Activated CD8-positive, alpha-beta T cell treated with anti-CD3 and anti-CD28 coated beads for 36 hours (primary cell): ENCODE measurements at places on chromosomes 2 and 18.

- no peak for DNase-seq
Observed at GRCh38 chr2:218485986-218486667, 67.2 kb downstream of the VIL1 start.

DNA sequence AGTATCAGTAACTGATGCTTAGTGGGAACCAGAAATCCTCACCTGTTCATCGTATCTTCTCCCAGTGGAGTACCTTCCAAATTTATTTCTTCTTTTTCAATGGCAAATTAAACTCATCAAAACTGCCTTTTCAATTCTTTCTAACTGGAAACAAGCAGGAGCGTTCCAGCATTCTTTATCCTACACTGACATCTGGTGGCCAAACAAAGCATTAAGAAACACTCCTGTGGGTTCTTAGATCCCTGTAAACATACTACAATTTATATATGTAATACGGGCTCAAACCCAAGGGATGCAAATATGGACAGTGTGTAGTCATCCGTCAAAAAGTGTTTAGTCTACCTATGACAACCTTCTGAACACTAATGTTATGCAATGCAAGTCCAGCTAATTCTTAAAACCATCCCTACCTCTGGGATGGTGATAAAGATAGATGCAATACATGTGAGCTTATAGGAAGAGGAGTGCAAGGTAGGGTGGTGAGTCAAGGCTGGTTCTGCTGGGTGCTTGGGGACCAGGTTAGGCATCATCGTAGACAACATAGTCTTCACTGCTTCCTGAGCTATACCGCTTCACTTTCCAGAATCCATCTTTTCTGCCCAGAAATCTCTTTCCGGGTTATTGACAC lies 375.0 kb downstream of the CTNNA2 start:
- DNase-seq, result peak; percentile 16

- no peak for DNase-seq
Observed at GRCh38 chr2:128505575-128506526, 187.2 kb upstream of the HS6ST1 start.

- DNase-seq, result no peak
Observed at GRCh38 chr18:58947136-58947732, 82.6 kb downstream of the ZNF532 start.

- no peak for DNase-seq
Observed at GRCh38 chr18:39701839-39702238, 2136.2 kb upstream of the CELF4 start.

DNA sequence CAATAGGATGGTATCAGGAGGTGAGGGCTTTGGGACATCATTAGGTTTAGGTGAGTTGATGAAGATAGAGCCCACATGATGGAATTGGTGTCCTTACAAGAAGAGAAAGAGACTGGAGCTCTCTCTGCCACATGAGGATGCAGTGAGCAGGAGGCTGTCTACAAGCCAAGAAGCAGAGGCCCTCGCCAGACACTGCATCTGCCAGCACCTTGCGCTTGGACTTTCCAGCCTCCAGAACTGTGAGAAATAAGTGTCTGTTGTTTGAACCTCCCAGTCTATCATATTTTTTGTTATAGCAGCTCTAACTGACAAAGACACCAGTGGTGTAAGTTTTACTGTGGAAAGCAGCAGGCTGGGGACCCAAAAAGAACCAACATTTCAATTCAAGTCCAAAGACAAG lies 571.1 kb upstream of the ID2 start:
- DNase-seq, result no peak

DNA sequence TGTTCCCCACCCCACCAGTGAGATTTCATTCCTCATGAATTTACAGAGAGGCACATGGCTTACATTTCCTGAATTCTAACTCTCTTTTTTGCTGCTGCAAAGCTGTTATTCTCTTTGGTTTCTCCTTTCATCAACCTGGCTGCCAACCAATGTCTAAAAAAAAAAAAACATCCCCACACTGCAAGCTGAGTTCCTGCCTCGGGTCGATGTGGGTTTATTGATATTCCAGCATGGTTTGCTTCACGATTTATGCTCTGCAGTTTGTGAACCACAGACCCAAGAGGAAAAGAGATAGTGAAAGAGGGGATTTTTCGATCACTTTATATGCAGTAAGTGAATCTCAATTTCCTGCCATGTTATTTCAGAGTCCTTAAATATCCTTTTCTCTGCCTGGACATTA lies 363.6 kb downstream of the LPIN1 start:
- DNase-seq, result no peak

GRCh38 chr2:27715318-27716210 lies 51.9 kb downstream of the SLC4A1AP start:
- DNase-seq, result peak; percentile 70

DNA sequence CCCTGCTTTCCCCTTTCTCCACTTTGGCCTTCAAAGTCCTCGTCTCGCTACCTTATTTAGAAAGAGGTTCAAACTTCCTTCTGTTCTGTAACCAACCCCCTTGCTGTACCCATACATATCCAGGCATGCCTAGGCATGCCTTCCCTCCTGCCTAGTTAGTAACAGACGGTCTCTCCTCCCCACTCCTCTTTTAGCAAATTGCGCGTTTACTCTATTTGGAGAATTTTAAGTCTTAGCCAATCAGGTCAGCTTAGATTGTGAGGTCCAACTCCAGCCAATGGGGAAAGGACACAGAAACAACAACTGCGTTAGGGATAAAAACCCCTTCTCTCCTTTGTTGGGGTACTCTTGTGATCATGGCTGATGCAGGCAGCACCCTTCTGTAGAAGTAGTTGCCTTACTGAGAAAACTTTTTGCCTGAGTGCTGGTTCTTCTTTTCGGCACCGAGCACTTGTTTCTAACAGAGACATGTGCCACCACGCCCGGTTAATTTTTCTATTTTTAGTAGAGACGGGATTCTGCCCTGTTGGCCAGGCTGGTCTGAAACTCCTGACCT lies 85.9 kb upstream of the FOXI3 start:
- DNase-seq, result no peak

DNA sequence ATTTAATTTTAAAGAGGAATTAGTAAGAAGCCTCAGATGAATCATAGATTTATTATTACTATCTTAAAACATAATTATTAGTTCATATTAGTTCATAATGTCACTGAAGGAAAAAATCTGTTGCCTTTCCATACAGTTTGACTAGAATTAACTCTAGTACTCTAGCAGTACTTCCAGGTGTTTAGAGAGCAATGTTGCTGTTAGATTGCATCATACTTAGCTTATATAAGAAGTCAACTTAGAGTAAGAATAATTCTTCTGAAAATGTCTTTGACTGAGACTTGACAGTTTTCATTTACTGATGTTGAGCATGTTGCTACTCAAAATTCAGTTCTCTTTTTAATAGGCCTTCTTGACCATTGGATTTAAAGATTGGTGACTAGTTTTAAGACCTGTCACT lies 4.7 kb downstream of the RAB3GAP1 start:
- no peak for DNase-seq

- DNase-seq, result no peak
Observed at GRCh38 chr18:78780719-78781600, 198.7 kb upstream of the SALL3 start.
